DMS53 (cell line): ENCODE measurements at places on chromosomes 3 and 15.

GRCh38 chr3:117170094-117170493 is 460.5 kb downstream of the TUSC7 start:
- peak; percentile 28 for DNase-seq

DNA sequence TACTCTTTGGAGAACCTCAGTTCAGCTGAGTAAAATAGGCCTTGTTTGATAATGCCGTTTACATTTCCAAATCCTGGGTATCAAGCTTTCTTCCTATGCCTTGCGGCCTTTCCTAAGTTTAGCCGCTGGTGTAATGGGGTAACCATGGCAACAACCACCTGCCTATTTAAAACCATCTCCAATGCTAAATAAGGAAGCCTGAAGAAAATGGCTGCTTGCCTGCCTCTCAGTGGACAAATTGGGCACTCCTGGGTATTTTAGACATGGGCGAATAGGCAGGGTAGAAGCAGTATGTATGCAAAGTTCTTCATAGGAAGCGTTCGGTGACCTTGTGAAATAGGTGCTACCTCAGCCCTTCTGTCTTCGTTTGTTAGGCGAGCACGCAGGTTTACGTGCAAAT is 122.7 kb downstream of the DGKG start:
- DNase-seq: peak; percentile 34

DNA sequence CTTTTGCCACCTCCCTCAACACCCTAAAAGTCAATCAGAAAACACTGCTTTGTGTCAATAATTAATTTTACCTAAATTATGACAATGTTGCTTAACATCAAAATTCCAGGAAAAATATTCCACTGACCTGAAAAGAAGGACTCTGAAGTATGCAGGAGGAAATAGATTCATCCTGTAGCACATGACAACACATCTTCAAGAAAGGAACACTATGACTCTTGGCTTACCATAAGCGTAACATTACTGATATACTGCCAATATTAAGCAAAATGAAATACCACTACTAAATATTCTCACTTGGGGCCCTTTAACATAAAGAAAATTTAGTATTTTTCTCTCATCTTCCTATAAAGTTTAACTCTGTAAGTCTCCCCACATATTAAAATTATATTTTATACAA is 9.6 kb downstream of the SUCLG2 start:
- no peak for DNase-seq

DNA sequence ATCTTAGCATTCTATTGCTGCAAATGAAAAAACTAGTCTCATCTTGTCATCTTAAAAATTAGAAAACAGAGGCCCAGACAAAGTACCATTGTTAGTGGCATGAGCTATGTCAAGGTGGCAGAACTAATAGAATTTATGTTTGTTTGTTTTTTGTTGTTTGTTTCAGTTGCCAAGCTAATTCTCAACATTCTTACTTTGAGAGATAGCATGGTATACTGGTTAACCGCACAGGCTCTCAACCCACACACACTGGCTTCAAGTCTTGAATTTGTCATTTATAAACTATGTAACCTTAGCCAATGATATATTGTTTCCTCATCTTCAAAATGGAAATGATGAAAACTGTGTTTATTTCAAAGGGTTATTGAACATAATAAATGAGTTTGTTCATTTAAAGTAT is 367.6 kb upstream of the PLSCR5 start:
- DNase-seq: no peak

- DNase-seq: no peak
Observed at GRCh38 chr15:99702895-99703602, 30.2 kb downstream of the LYSMD4 start.

- peak; percentile 63 for DNase-seq
Observed at GRCh38 chr15:45641374-45641781, 6.5 kb downstream of the SQOR start.

DNA sequence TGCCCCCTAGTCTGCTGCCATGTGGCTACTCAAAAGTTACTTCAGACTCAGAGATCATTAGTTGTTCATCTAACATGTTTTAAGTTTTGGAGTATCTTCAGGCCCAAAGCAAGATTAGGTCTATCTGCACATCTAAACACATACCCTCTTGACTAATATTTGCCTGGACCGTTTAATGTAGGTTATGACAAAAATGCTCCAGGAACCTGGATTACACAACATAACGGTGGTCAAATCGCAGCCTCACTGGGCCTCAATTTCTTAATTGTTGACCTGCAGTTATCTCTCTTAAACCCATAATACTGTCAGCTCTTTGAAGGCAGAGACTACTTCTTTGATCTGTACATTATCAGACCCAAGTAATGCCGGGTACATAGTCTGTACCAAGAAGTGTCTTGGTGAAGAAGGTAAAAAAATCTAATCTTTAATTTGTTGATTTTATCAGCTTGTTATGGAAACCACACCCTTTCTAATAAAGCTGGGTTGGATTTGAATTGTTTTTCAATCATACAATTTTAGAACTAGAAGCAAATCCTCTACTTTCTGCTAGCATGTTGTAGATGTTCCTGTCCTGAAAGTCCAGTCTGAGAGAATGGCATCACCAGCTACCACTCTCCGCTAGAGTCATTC is 3.6 kb downstream of the SNRK start:
- DNase-seq: no peak

DNA sequence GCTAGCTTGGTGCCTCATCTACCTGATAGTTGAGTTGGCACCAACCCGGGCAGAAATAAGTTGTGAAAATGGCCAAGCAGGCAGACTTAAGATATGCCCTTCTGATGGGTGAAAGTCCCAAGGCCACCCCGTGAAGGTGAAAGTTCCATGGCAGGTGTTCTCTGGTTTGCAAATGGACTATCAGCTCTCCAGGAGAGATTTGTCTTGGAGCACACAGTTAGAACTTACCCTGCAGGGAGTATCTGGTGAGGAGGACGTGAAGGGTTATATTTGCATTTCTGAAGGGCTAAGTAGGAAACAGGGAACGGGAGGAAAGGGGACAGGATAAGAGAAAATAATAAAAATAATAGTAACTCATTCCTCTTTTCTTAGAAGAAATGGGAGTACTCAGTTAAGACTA is 220.5 kb downstream of the TP63 start:
- DNase-seq: no peak
